ENCODE measurements at places on chromosomes 1 and 21. TPM values are rescaled to one million over a fixed set of nuclear protein-coding genes. Genes with fewer than 3 reads are reported as not detected.

CRP gene
- not detected for total RNA-seq

AJAP1 gene
- total RNA-seq, result not detected

GPR153 gene
- total RNA-seq, result 8.5 TPM

G0S2 gene
- 2.5 TPM for total RNA-seq

DNA sequence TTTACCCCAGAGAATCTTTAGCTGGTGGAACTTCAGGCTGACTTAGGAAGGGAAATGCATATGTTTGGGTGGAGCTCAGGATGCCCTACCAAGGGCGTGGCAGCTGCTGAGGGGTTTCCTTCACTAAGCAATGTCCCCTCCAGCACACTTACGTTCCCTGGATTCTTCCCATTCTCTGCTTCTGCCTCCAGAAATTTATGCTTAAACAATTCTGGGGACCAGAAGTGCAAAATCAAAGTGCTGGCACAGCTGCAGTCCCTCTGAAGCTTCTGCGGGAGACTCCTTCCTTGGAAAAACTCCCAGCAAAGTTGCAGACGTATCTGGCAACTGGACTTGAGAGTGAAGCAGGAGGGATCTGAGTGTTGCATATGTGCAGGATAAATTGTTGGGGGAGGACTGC lies 402.8 kb downstream of the PCP4 start:
- DNase-seq, result no peak

DNA sequence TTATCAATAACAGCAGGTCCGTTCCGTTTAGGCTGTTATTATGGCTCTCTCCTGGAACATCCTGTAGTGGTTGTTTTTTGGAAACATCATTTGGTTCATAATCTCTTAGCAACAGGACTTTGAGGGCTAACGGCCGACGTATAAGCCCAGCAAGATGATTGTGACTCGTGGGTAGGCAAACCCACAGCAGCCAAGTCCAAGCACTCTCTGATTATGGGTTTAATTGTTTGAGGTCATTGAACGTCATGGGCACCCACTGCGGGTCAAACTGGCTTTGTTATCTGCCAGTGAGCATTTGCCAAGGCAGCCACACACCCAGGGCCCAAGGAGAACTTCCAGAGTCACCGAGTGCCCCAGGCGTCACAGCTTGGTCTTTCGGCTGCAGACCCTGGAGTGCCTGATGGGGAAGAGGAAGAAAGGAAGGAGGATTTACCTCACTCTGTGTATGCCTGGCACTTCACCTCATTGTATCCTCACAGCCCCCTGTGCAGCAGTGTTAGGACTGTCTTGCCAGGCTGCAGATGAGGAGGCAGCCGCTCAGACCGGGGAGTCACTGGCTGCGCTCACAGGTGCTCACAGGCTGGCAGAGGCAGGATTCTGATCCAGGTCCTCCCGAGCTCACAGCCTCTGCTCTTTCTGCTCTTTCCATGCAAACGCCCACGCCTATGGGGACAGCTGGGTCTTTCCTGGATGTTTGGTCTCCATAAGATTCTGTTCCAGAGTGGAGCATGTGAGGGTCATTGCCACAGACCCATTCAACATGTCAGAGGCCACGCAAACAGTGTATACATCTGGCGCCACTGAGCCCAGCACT lies 30.8 kb upstream of the EPS8L3 start:
- no peak for DNase-seq

DNA sequence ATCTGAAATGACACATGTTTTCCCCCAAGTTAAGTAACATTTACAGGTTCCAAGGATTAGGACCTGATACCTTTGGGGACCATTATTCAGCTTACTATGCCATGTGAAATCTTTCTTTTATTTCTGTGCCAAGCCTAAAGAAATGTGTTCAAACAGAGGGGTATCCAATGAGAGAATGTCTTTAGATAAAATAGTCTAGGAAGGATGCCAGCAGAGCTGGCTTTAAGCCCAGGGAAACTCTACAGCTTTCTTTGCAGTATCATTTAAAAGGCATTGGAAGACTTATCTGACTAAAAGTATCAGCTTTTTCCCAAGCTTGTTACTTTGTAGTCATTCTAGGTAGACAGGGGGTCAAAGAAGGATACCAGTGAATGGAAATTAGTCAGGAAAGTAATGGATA lies 860.4 kb downstream of the PLA2G4A start:
- DNase-seq, result peak; percentile 46

DNA sequence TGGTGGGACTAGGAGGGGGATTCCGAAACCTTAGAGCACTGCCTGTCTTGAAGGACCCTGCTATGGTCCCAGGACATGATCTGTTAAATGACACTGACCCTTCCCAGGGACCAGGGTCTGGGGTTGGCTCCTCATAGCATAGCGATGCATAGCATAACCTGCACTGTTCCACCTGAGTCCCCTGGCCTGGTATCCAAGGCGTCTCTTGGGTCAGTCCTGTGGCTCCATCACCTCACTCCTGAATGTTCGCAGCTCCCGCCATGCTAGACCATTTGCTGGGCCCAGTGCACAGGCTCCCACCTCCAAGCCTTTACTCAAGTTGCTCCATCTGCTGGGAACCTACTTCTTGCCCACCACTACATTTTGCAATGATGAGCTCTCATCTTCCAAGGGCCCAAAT lies 39.0 kb upstream of the MAGOH start:
- no peak for DNase-seq

DNA sequence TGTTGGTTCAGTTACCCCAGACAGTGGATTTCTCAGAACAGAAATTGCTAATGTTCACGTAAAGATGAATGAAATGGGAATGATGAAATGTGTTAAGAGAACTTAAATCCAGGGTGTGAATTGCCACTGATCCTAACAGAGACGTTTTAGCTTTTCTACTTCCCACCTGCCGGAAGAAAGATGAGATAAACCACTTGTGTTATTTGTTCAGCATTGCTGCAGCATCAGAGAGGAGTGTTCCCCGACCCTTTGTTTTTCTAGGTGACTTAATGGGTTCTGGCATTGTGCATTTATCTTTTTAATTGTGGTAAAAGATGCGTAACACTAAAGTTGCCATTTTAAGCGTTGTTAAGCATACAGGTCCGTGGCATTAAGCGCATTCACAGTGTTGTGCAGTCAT lies 122.3 kb downstream of the GALNT2 start:
- DNase-seq, result no peak

DNA sequence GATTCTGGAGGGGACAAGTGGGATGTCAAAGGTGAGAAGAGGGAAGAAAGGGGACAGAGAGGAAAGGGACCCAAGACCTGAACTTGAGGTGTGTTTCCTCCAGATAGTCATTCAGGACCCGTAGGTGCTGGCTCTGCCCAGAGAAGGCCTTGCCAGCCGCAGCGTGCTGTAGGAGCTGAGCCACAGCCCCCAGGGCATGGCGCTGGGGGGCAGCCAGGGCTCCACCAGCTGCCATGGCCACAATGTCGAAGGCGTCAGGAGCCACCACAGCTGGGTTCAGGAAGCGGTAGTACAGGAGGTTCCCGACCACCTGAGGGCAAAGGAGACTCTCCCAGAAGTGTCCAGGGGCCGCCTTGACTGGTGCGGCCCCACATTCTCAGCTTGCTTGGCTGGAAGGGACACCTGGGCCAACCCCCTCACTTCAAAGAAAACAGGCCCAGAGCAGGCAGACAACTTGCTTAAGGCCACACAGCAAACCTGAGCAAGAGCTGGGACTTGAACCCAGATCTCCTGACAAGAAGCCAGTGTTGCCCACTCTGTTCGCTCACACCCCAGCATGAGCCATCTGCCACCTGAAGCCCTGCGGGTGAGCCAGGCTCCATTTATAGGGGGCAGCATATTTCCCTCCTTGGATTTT lies 34.0 kb upstream of the MEF2D start:
- DNase-seq, result no peak

DNA sequence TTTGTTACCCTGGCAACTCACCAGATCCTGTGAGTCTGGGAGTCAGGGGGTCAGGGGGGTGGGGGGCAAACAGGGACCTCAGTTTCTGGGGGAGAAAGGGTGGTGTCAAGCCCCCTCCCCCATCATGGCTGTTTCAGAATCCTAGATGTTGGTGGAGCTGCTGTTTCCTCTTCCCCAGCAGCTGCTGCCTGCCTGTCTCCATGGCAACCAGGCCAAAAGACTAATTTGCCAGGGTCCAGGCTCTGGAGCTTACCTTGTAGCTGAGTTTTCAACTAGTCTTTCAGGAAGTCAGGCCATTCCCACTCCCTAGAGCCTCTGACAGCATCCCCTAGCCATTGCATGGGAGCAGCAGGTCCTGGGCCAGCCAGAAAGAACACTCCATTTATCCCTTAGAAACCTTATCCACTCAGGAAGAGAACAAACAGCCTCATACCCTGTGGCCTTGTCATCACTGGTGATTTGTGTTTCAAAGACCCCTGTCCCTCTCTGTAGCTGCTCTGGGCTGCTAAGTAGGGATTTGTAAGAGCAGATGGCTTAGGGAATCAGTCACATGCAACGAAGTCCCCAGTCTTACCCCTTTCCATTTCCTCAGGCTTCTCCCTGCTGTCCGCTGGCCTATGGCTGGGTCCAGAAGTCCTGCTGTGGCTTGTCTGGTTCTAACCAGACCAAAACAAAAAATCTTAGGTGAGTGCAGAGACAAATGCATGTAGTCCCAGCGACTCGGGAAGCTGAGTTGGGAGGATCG lies 21.5 kb upstream of the STMN1 start:
- DNase-seq, result no peak

DNA sequence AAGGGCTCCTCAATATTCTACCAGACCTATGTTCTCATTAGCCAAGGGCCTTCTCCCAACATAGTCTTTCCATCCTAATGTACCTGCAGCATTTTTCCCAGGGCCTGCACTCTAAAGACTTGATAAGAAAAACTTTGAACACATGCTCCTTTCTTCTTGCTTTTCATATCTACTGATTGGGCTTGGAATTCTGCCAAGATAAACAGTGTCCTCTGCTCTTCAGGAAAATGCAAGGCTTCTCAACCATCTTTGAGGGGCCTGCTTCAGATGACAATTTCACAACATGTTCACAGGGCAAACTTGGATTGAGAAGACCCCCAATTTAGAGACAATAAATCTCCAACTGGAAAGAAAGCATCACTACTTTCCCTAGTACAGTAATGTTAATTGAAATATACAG lies 25.8 kb upstream of the PPT1 start:
- DNase-seq, result no peak

DNA sequence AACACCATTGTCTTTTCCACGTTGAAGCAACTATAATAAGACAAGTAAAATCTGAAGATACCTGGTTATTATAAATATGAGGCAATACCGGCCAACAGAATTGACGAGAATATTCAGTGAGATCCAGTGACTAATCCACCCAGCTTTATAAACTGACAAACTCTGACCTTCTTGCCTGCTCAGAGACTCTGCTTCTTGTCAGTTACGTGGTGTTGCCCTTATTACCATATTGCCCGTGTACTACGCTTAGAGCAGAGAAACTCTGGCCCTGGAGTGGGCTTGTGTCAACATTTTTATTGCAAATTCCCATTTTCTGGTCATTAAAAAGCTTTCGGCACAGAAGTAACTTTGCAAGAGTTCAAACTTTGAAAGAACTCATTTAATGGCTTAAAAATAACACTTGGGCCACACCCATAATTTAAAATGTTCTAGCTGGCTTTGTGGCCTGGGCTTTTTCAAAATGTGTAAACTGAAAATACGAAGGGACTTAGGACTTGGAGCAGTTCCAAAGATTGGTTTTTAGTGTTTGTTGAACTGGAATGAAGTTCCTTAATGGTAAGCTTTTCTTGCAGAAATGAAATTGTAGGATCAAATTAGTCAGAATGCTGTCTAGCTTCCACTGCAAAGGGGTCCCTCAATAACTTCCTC lies 266.2 kb downstream of the LMO4 start:
- DNase-seq, result no peak

DNA sequence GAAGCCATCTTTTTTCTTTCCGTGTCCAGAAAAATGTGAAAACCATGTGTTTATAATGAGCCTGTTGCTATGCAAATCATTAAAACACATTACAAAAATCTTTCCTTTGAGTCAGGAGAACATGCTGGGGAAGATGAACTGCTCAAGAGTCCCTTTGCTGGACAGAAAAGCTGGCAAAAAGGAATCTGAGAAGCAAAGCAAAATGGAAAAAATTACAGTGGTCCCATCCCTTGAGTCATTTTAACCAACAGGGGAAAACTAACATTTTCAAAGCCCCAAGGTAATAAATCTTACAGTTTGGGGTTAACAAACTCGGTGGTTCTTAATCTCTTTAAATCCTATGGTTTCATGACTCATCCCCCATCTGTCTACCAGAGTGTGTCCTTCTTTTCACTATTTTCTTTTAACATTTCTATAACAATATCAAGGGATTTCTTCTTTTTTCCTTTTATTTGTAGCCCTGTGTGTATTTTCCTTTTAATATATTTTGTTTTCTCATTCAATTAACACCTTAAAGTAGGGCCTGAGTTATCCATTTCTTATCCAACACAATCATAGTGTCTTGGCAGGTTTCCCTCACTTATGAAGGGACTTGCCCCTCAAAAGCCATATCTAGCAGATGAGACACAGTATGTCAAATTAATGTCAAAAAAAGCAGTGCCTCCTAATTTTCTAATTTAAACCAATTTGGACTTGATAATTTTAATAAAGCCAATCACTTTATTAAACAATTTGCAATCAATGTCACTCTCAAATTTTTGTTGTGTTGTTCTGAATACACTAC lies 105.4 kb downstream of the PTPN14 start:
- DNase-seq, result peak; percentile 95

- DNase-seq, result peak; percentile 21
These were observed 2.6 kb downstream of the PTTG1IP start for GRCh38 chr21:44870748-44871495.

DNA sequence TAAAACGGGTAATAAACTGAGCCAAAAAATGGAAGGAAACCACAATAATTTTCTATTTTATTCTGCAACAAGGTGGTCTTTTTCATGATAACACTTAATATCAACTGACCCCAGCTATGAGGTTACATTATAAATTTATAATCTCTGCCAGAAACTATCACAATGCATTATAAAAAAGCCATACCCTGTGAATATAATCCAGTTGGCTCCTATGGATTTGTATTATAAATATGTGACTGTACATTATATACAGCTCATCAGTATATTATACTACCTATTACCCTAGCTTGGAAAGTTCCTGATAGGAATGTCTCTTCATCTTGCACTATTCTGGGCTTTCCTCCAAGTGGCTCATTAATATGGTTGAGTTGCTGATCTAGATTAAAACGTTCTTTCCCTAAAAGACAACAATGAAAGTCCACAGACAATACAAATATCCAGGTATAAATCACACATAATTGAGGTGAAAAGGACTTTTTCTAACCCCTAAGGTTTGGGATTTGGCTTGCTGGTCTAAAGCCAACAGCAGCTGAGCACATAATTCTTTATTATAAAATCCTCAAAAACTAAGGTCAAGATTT lies 487.7 kb downstream of the TTLL7 start:
- no peak for DNase-seq

DNA sequence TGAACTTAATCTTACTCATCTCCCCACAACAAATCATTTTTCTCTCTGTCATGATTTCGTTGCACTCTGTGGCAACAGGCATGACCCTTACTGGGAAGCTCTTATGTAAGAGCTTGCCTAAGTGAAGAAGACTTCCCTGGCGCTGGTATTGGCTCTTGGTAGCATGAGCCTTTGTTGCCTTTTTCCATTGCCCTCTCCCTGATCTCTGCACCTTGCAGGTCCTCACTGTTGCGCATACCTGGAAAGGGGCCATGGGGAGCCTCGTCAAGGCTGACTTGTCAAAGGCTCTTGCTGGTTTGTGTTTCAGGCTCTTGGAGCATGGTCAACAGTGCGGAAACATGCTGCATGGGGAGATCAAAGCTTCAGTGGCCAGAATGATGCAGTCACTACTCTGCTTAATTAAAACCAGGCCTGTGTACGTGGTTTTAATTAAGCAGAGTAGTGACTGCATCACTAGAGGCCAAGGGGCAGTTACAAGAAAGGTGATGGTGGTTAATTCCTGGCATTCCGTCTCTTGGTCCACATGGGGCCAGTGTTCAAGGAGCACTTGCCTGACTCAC lies 141.3 kb downstream of the SPATA46 start:
- peak; percentile 65 for DNase-seq

- DNase-seq, result no peak
These were observed 349.7 kb downstream of the LMX1A start for GRCh38 chr1:165006831-165007230.
